ENCODE measurements at places on chromosomes 16 and 17.

- no peak for DNase-seq
These were observed 2.2 kb downstream of the CRISPLD2 start for GRCh38 chr16:84821728-84822689.

DNA sequence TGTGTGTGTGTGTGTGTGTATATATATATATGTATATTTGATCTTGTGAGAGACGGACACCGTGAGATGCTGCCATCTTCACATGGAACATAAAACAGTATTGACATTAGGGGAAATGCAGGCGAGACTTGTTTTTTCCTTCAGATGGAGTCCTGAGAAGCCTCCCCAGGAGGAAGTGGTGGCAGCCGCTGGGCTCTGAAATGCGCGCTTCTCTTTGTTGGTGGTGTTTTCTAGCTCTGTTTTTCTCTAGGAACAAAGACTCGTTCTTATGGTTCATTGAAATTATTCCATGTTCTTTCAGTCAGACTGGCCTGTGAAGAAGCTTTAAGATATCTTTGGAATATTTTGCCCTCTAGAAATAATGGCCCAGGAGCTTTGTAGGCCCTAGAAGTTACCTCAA is 32.9 kb downstream of the SNX29 start:
- no peak for DNase-seq

GRCh38 chr16:887846-888245 is 82.9 kb downstream of the LMF1 start:
- DNase-seq = no peak

DNA sequence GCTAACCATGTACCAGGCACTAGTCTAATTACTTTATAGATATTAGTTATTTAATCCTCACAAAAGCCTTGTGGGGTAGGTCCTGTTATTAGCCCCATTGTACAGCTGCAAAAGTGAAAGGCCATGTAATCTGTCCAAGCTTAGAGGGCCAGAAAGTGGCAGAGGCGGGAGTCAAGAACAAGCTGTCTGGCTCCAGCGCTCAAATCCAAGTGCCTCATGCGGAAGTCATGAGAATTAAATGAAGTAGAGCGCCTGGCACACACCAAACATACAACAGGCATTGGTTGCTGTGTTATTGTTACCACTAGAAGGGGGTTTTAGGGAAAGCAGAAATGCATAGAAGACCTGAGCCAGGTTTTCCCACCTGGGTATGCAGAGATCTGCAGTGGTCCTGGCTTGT is 1.2 kb downstream of the AQP8 start:
- DNase-seq = no peak

GRCh38 chr17:1365445-1366039 is 34.5 kb downstream of the YWHAE start:
- DNase-seq = peak; percentile 33
